NCI-H187 (cell line): ENCODE measurements at places on chromosomes 5 and 9.

GRCh38 chr9:98071737-98072136 lies 15.2 kb downstream of the NANS start:
- DNase-seq: no peak

GRCh38 chr9:35728041-35728971 lies 3.7 kb downstream of the TLN1 start:
- DNase-seq: no peak

GRCh38 chr5:116572350-116573278 lies 2.0 kb downstream of the SEMA6A start:
- no peak for DNase-seq

GRCh38 chr9:110337727-110338126 lies at the start of gene TXNDC8:
TSS of gene TXNDC8 (minus strand) at chr9:110337863.
- no peak for DNase-seq

DNA sequence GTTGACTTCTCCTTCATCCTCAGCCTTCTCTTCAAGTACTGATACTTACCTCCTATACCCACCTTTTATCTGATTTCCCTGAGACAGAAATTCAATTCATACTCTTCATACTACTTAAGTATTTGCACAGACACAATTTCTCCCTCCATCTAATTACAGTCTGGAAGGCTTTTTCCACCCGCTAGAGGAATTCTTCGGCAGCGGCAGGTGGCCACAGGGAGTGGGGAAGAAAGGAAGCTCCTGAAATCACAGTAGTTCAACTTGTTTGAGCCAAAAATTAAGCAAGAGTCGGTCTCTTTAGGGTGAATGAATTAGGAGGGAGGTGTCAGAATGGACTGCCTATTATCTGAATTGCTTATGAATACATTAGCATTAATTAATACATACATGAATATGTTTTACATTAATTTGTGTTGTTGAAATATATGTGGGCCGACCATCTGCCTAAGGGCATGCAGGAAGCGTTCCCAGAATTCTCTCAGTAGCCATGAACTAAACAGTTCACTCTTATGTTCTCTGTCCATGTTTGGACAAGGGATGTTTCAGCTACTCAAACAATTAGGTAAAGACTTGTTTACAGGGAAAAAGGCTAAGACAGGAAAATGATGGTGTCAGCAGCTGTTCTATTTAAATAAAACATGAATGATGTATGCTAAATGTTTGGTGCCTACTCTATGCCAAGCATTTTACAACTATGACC lies 101.4 kb upstream of the SMARCA2 start:
- no peak for DNase-seq
